ENCODE measurements at places on chromosomes 4 and X.

GRCh38 chr4:68336530-68336929 lies 13.4 kb downstream of the YTHDC1 start:
- peaks cover 15% of the 10 kb centered on the region for H3K36me3 ChIP-seq
- H3K4me1 ChIP-seq = peaks cover 45% of the 10 kb centered on the region
- no peak for DNase-seq
- H3K27ac ChIP-seq = peak overlapping the region; percentile 59
- no peaks in the 10 kb centered on the region for H3K27me3 ChIP-seq

DNA sequence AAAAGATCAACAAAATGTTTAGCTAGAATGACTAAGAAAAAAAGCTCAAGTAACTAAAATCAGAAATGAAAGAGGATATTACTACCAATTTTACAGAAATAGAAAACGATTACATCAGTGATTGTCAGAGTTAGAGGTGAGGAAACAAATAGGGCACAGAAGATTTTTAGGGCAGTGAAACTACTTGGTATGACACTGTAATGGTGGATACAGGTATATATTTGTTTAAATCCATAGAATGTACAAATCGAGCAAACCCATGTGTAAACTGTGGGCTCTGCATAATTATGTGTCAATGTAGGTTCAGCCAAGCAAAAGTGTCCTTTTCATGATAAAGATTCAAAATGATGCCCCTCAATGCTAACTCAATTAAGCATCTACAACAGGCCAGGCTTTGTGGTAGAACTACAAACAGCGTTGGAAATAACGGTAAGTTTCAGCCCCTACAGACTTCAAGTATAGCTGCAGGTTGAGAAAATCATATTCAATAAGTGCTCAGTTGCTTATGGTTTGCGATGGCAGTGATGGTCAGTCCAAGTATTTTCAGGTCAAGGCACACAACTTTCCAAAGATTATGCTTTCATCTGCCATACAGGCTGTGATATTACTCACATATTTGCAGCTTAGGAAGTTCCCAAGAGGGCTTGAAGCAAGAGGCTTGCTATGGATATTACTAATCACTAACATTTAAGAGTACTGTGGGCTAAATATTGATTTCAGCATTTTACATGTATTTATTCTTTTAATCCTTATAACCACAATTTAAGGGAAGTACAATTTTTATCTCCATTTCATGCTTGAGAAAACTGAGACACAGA lies 158.6 kb downstream of the TET2 start:
- no peaks in the 10 kb centered on the region for H3K27me3 ChIP-seq
- H3K27ac ChIP-seq = no peak overlapping the region
- H3K4me3 ChIP-seq = no peak overlapping the region

DNA sequence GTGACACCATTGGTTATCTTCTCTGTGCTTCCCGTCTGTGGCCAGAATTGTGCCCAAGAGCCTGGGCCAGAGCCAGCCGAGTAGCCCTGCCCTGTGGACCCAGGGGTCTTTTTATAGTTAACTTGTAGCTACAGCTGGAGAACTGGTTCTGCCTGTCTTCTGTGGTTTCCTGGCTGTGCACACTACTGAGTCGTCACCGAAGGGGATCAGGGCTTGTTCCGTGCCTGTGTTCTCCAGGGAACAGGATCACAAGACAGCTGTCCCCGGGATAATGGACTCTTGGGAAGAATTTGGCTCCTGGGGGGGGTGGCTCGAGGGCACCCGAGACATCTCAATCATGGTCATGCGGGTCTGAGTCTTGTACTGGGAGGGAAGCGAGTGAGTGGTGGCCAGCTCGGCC lies 22.1 kb upstream of the OPN1LW start:
- no peaks in the 10 kb centered on the region for H3K27me3 ChIP-seq
- H3K4me3 ChIP-seq = no peak overlapping the region
- no peak for DNase-seq
- no peaks in the 10 kb centered on the region for H3K36me3 ChIP-seq
- H3K27ac ChIP-seq = peak overlapping the region; percentile 53

DNA sequence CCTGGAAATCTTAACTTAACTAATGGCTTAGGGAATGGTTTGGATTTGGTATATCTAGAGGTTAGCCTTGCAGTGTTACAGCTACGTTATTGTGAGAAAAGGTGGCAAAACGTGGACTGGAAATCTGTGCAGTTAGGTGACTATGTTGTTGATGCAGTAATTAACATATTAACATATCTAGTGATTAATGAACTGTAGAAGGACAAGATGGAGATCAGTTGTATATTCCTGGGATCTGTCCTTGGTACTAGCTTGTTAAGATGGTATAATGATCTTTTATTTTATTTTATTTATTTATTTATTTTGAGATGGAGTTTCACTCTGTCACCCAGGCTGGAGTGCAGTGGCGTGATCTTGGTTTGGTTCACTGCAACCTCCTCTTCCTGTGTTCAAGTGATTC lies 36.9 kb downstream of the GPAT3 start:
- no peaks in the 10 kb centered on the region for H3K36me3 ChIP-seq
- no peaks in the 10 kb centered on the region for H3K27me3 ChIP-seq
- no peak overlapping the region for H3K27ac ChIP-seq
- DNase-seq = no peak
- H3K4me1 ChIP-seq = peaks cover 10% of the 10 kb centered on the region
- no peak overlapping the region for H3K4me3 ChIP-seq

DNA sequence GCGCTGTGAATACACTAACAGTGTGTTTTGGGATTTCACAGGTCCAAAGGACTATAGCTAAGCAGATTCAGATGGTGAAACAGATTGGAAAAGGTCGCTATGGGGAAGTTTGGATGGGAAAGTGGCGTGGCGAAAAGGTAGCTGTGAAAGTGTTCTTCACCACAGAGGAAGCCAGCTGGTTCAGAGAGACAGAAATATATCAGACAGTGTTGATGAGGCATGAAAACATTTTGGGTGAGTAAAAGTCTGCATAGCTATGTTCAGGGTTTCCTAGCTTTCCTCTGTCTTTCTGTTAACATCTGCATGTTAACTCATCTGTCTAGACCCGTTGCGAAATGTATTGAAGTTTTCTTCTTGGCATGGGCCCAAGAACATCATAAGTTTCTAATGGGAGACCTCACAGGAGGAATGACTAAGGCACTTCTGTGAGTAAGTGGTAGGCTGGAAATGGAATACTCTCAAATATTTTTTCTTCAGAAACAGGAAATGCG lies 372.1 kb downstream of the BMPR1B start:
- no peaks in the 10 kb centered on the region for H3K27me3 ChIP-seq
- H3K4me1 ChIP-seq = peaks cover 2% of the 10 kb centered on the region
- H3K4me3 ChIP-seq = no peak overlapping the region
- no peak for DNase-seq

- no peak overlapping the region for H3K27ac ChIP-seq
- no peak for DNase-seq
- peaks cover 17% of the 10 kb centered on the region for H3K36me3 ChIP-seq
- H3K4me1 ChIP-seq = peaks cover 13% of the 10 kb centered on the region
Measured at GRCh38 chrX:154445776-154446175, 1.8 kb downstream of the FAM50A start.

GRCh38 chrX:1453395-1453783 lies 680 bp upstream of the ASMTL start:
- H3K27ac ChIP-seq = peak overlapping the region; percentile 99
- H3K36me3 ChIP-seq = peaks cover 7% of the 10 kb centered on the region
- H3K27me3 ChIP-seq = no peaks in the 10 kb centered on the region
- H3K4me1 ChIP-seq = peaks cover 27% of the 10 kb centered on the region
- no peak for DNase-seq
- H3K4me3 ChIP-seq = peak overlapping the region; percentile 91

DNA sequence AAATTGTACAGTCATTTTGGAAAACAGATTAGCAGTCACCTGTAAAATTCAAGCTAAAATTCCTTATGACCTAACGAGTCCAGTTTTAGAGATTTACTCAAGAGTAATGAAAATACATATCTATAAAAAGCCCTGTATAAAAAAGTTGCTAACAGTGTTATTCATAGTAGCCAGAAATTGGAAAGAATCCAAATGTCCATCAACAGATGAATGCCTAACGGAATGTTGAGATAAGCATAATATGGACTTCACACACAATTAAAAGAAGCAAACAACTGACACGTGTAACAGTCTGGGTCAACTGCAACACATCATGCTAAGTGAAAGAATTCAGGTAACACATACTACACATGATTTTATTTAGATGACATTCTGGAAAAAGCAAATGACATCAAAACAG lies 584.8 kb upstream of the AGA start:
- no peaks in the 10 kb centered on the region for H3K27me3 ChIP-seq
- no peak overlapping the region for H3K4me3 ChIP-seq
- H3K4me1 ChIP-seq = no peaks in the 10 kb centered on the region
- H3K27ac ChIP-seq = no peak overlapping the region

- H3K4me1 ChIP-seq = no peaks in the 10 kb centered on the region
- no peak overlapping the region for H3K27ac ChIP-seq
- no peaks in the 10 kb centered on the region for H3K27me3 ChIP-seq
- H3K36me3 ChIP-seq = no peaks in the 10 kb centered on the region
- no peak for DNase-seq
Measured at GRCh38 chr4:158053086-158053485, 119.7 kb downstream of the GASK1B start.

GRCh38 chr4:174989791-174990190 lies 71.6 kb downstream of the ADAM29 start:
- no peak for DNase-seq
- H3K36me3 ChIP-seq = peaks cover 2% of the 10 kb centered on the region
- H3K4me3 ChIP-seq = no peak overlapping the region
- no peak overlapping the region for H3K27ac ChIP-seq
- H3K4me1 ChIP-seq = no peaks in the 10 kb centered on the region
- H3K27me3 ChIP-seq = no peaks in the 10 kb centered on the region

DNA sequence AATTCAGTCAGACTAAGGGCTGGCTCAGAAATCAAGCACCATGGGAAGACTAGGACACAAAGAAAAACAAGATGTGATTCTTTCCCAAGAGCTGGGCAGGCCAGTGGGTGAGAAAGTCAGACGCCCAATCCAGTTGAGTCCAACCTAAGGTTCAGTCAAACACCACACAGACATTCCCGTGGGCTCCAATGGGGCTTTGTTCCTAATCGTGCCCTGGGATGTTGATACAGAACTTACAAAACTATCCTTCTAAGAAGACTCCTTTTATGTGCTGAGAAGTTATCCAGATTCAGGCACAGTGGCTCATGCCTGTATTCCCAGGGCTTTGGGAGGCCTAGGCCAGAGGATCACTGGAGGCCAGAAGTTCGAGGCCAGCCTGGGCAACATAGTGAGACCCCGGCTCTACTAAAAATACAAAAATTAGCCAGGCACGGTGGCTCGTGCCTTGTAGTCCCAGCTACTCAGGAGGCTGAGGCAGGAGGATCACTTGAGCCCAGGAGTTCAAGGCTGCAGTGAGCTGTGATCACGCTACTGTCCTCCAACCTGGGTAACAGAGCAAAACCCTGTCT lies 3.7 kb downstream of the BLOC1S4 start:
- peaks cover 27% of the 10 kb centered on the region for H3K4me1 ChIP-seq
- DNase-seq = no peak
- no peak overlapping the region for H3K27ac ChIP-seq
- H3K36me3 ChIP-seq = no peaks in the 10 kb centered on the region

DNA sequence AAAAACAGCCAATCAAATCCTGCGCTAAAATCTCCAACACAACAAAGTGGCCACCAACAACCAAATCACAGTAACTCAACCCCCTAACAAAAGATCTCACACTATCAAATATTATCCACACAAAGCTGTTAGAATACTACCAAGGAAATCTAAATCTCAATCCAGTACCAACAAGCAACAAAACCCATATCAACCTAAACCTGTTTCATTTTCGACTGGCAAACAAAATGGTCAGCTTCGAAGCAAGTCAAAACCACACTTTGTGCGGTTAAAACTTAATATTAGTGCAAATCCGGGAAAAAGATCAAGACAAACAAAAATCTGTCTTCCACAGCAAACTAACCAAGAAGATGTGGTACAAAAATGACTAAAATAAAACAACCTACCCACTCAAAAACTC lies 28.7 kb upstream of the MUC7 start:
- no peak overlapping the region for H3K4me3 ChIP-seq
- no peak for DNase-seq
- no peaks in the 10 kb centered on the region for H3K4me1 ChIP-seq
- no peak overlapping the region for H3K27ac ChIP-seq
- no peaks in the 10 kb centered on the region for H3K36me3 ChIP-seq
- peaks cover 5% of the 10 kb centered on the region for H3K27me3 ChIP-seq

GRCh38 chr4:101284546-101284945 lies 62.8 kb downstream of the PPP3CA start:
- H3K36me3 ChIP-seq = no peaks in the 10 kb centered on the region
- H3K27ac ChIP-seq = no peak overlapping the region
- peaks cover 46% of the 10 kb centered on the region for H3K4me1 ChIP-seq
- H3K27me3 ChIP-seq = no peaks in the 10 kb centered on the region
- no peak for DNase-seq

DNA sequence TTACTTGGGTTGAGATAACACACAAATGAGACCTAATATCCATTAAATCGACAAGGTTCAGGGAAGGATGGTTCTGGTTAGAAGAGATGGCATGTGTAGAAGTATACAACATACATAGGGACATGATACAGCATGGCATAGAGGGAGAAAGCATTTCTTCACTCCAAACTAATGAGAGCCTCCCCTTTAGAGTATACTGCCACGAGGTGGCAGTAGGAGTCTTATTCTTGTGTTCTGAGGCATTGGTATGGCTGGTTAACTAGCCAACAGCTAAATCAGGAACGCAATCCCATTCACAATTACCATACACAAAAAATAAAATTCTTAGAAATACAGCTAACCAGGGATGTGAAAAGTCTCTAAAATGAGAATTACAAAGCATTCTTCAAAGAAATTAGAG lies 29.1 kb upstream of the TRO start:
- H3K36me3 ChIP-seq = peaks cover 12% of the 10 kb centered on the region
- no peaks in the 10 kb centered on the region for H3K4me1 ChIP-seq
- no peak overlapping the region for H3K27ac ChIP-seq
- H3K27me3 ChIP-seq = peaks cover 6% of the 10 kb centered on the region

DNA sequence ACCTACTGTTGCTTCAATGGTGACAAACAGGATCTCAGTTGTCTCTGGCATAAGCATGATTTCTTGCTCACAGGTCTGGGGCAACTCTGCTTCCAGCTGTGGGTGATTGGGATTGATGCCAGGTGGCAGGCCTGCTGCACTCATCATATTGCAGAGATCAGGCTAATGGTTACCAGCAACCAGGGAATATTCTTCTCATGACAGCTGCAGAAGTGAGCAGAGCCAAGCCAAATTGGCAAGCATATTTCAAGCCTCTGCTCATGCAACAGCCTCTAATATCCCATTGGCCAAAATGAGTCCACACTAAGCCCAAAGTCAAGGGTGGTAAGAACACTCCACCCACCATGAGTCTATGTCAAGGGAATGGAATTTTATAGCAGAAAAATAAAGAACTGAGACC lies 26.7 kb upstream of the TBC1D19 start:
- H3K27me3 ChIP-seq = peaks cover 15% of the 10 kb centered on the region
- no peak overlapping the region for H3K27ac ChIP-seq
- no peak for DNase-seq
- no peak overlapping the region for H3K4me3 ChIP-seq
- no peaks in the 10 kb centered on the region for H3K36me3 ChIP-seq
- no peaks in the 10 kb centered on the region for H3K4me1 ChIP-seq

GRCh38 chr4:151100531-151100930 lies 1.1 kb downstream of the RPS3A start:
- H3K4me3 ChIP-seq = peak overlapping the region; percentile 95
- no peak for DNase-seq
- peaks cover 10% of the 10 kb centered on the region for H3K36me3 ChIP-seq
- no peaks in the 10 kb centered on the region for H3K27me3 ChIP-seq

All from naive thymus-derived CD8-positive, alpha-beta T cell (primary cell).